ENCODE measurements at places on chromosomes 4 and X.

- DNase-seq: peak; percentile 27
Observed at GRCh38 chr4:7910263-7910896, 29.3 kb downstream of the AFAP1 start.

DNA sequence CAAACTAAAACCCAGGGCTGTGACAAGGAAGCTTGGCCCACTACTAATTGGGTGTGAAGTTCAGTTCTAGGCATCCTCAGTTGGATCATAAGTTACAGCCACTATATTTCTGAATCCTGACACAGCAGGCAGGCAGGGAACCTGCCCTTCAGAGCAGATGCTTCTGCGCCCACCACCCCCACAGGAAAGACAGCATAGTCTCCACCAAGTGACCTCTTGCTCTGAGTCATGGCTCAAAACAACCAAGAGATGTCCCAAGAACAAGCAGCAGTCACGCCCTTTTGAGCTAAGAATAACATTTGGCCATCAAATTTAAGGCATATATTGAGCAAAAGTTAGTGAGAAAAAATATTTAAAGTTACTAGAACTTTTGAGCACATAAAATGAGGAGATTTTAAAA, 170.7 kb upstream of the SMARCAD1 start:
- DNase-seq: no peak

GRCh38 chrX:130012683-130013082, 30.2 kb downstream of the BCORL1 start:
- DNase-seq: no peak

DNA sequence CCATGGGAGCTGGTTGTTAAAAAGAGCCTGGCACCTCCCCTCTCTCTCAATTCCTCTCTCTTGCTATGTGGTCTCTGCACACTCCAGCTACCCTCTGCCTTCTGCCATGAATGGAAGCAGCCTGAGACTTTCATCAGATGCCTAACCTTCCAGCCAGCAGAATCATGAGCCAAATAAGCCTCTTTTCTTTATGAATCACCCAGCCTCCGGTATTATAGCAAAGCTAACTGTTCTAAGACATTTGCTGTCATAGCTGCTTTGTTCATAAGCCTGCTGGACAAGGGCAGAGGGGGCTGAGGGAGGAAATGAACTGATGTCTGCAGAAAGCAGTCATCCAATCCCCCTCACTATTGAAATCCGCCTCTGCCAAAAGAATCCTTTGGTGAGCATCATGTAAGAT, 196.7 kb downstream of the ZNF330 start:
- no peak for DNase-seq

DNA sequence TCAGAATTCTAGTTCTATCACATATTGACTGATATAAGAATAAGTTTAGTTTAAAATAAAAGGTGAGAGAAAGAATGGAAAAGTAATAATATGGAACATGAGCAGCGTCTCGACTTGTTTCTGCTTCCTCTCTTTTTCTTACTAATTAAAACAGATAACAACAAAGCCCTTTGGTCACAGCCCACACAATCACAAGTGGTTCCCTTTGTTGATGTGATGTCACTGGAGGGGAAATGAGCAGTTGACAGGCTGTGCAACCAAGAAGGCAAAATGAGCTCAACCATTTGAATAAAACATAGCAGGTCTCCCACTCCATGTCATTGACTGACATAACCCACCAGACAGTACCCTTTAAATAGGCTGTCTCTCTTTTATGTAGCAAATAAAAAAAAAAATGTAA, 342.5 kb upstream of the MAGEB2 start:
- DNase-seq: peak; percentile 21

DNA sequence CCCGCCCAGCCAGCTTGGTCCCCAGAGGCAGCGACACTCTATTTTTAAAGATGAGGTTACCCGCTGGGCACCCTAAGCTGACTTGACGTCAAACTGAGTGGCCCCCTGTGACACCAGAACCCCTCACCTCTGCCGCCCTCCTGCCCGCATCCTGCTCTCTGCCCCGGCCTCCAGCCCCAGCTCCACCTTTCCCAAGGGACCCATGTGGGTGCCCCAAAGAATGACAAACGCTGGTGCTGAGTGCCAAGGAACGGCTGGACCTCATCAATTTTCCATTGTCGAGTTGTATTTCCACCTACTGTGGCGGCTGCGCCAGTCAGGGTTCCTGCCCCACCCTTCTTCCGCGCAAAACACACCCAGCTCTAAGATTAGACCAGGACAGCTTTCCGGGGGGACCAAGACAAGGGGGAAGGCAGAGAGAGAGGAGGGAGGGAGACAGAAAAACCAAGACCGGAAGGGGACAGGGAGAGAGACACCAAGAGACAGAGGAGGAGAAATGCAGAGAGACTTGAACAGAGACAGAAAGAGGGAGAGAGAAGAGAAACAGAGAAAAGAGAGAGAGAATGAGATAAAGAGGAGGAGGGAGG, 2.0 kb downstream of the PRKX start:
- DNase-seq: peak; percentile 8

DNA sequence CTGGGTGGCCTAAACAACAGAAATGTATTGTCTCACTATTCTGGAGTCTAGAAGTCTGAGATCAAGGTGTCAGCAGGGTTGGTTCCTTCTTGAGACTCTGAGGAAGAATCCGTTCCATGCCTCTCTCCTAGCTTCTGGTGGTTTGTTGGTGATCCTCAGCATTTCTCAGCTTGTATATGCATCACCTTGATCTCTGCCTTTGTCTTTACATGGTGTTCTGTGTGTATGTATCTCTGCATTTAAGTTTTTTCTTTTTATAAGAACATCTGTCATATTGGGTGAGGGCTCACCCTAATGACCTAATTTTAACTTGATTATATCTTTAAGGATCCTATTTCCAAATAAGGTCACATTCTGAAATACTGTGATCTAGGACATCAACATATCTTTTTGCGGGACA, 50.6 kb upstream of the CD40LG start:
- no peak for DNase-seq

DNA sequence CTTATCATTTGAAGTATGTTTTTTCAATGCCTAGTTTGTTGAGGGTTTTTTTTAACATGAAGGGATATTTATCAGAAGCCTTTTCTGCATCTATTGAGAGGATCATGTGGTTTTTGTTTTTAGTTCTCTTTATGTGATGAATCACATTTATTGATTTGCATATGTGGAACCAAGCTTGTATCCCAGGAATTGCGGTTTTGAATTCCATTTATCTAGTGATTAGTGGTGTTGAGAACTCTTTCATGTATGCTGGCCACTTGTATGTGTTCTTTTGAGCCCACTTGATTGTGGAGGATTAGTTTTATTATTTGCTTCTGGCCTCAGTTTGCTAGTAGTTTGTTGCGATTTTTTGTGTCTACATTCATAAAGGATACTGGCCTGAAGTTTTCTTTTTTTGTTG, 85.0 kb upstream of the CNKSR2 start:
- DNase-seq: no peak

DNA sequence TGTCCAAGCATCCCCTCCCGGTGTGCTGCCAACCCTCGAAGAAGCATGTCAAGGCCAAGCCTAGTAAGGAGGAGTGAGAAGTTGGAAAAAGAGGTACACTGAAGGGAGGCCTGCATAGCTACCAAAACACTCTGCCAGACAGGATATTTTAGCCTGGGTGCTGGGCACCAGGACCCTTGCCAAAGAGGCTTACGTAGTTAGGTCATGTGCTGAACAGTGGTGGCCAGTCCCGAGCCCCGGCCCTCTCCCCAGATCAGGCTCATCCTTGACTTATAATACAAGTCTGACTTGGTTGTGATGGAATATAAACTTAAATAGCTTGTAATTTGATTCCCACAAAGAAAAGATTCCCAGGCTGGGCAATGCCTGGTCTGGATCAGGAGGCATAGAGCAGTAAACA, 149.3 kb downstream of the ARHGEF9 start:
- no peak for DNase-seq

DNA sequence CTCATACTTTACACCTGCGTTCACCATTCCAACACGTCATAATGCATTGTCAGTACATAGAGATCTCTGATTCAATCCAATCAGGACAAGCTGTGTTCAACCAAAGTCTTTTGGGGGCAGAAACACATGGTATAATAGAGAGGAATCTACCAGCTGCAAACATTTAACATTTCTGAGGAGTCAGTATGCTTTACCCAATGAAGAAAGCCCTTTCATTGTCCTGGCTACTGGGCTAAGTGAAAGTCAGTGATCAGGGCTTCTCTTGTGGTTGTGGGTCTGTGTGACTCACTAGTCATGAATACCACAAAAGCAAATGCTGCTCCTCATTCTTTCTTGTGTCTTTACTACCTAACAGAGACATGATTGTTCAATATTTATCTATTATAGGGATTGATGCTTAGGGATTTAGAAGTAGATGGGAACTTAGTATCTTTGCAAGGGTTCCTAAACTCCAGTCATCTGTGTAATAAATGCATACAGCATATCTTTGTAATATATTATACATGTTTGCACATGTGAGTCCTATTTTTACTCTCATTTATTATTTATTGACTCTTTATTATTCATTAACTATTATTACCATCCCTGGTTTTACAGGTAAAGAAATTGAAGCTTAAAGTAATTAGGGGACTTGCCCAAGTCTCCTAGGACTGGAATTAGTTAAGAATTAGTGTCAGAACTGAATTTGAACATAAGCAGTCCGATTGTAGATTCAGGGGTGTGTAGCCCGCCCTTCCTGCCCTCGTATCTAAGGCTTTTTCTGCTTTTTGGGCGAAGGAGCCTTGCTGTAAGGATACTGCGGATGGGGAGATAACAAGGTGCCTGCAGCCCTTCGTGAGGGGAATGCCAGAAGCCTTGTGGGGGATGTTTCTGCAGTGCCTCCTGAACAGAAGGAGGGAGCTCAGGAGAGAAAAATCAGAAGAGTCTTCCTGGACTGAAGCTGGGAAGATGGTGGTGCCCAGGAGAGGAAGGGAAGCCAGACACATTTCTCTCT, 353.1 kb upstream of the BOD1L1 start:
- DNase-seq: no peak

- no peak for DNase-seq
Observed at GRCh38 chrX:50103866-50104566, 96.8 kb downstream of the AKAP4 start.

- DNase-seq: peak; percentile 37
Observed at GRCh38 chr4:183860731-183861130, 44.4 kb upstream of the STOX2 start.

GRCh38 chrX:50108264-50108663, 92.5 kb downstream of the AKAP4 start:
- no peak for DNase-seq

- no peak for DNase-seq
Observed at GRCh38 chr4:37795581-37796195, 30.8 kb upstream of the PGM2 start.

DNA sequence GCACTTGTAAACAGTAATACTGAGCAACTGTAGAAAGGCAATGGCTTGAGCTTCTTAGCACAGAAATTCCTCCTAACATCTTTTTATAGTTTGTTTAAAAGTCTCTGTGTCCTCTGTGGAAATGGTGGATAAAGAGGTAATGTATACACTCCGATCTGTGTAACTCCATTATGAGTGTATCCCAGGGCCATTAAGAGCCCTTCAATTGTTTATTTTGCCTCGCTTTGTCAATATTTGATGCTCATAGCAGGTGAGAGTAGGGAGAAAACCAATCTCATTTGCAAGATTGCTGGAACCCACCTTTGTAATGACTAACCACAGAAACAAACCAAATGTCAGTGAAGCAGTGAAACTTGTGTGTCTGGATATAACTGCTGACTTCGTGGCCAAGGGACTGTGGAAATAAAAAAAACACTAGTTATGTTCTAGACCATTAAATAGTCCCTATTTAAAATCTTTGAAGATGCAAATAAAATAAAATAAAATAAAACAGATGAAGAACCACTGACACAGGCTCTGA, 598.2 kb upstream of the BOD1L1 start:
- DNase-seq: no peak

GRCh38 chr4:182063651-182064050, 179.6 kb upstream of the TENM3 start:
- no peak for DNase-seq

DNA sequence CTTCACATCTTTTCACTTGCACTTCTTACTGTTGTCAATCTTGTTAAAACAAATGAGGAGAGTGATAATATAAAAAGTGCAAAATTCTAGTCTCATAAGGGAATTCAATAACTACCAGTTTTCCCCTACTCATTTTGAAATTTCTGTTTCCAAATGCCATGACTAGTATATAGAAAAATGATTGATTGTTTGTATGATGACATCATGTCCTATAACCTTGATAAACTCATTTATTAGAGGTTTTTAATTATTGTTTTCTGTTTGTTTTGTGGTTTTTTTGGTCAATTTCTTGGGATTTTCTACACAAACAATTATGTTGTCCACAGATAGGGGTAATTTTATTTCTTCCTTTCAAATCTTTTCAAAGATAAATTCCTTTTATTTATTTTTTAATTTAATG, 559.1 kb downstream of the TLL1 start:
- DNase-seq: no peak

GRCh38 chr4:169305651-169306050, 34.9 kb upstream of the SH3RF1 start:
- DNase-seq: no peak

GRCh38 chrX:121010218-121010617, 24.7 kb upstream of the CT47A1 start:
- DNase-seq: no peak

DNA sequence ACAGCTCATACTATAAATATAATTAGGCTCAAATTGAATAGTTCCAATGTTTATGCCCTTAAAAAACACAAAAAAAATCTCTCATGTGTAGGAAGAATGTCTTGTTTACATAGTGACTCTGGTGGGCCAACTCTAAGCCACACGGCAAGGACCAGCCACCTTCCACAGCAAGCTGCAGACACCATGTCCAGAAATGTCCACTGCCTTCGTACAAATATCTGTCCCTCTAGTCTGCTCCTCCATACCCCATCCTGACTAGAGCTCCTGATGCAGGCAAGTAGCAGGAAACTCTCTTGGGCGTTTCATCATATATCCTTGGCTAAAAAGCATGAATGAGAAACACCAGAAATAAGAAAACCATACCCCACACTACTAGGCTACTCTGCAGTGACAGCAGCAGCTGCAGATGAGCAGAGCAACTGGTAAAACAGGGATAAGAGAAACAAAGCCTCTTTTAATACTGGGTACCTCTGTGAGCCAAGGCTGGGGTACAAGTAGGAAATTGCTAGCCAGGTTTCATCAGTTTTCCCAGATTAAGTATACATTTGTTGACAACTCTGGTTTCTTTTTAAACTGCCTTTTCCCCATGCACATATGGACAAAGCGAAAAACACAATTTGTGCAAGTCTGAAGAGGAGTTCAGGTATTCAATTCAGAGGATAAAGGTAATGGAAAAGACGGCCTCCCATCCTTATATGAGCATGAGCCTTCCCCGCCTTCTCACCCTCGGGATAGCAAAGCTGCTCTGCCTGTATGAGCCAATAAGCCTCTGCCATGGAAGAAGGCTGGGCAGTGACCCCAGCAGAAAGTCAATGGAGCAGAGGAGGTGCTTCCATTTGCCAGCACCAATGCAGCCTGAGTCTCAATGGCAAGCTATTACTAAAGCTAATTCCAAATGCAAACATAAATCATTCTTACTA, 245.4 kb downstream of the DCLK2 start:
- DNase-seq: peak; percentile 30

GRCh38 chr4:86013621-86014020, 346.2 kb downstream of the MAPK10 start:
- DNase-seq: no peak

All from eye (tissue), 1 donor.